Activated T-cell treated with anti-CD3 and anti-CD28 coated beads for 48 hours (primary cell): ENCODE measurements at places on chromosomes 5 and 9.

- no peak for DNase-seq
Observed at GRCh38 chr5:39201781-39202596, 17.4 kb downstream of the FYB1 start.

GRCh38 chr9:136970361-136970760 is 6.9 kb upstream of the PTGDS start:
- DNase-seq: no peak

DNA sequence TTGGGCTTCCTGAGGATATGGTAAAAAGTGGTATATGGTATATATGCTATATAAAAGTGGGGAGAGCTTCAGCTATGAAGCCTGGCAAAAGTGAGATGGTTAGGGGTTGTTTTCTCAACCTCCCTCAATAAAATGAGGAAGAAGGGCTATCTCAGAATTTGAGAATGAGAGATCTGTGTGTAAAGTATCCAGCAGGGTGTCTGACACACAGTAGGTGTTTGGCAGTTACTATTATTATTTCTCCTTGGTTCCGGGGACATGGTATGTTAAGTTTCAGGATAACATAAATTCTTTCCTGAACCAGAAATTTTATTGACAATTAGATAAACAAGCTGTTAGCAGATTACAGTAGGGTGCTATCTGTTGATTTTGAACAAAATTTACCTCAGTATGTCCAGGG is 94.1 kb downstream of the DENND1A start:
- DNase-seq: no peak

DNA sequence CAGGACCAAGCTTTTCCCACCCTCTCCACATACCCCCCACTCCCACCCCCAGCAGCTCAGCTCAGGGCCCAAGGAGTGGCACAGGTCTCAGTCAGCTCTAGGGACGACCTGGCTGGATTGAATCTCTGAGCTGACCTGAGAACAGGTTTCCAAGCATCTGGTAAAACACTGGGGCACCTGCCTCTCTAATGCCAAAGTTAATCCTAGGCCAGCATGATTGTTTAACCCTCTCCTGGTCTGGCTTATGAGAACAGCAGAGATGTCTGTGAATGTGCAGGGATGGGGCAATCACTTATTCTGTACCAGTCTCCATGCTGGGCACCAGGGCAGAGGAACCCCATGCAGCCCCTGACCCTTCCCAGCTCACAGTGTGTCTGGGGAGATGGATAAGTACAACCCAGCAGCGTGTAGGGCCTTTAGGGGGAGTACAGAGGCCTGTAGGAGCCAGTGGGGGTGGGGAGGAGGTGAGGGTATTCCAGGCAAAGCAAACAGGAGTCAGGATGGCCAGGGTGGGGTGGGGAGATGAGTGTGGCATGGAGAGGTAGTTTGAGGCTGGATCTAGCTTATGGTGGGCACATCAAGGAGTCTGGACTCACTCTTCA is 678 bp upstream of the KIF12 start:
- DNase-seq: no peak

- no peak for DNase-seq
Observed at GRCh38 chr5:127944125-127944524, 139.4 kb upstream of the SLC12A2 start.

DNA sequence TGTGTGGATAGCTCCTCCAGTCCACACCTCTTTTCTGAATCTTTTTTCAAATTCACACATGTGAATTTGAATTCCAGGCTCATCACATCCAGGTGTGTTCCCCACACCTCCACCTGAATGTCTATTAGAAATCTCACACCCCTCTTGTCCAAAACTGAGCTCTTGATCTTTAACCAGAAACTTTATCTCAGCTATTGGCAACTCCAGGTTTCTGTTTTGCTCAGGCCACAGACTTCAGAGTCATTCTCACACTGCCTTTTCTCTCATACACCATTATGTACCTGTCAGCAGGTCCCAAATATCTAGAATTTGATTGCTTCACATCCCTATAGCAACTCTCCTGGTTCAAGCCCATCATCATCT is 11.6 kb downstream of the NIPSNAP3B start:
- no peak for DNase-seq

DNA sequence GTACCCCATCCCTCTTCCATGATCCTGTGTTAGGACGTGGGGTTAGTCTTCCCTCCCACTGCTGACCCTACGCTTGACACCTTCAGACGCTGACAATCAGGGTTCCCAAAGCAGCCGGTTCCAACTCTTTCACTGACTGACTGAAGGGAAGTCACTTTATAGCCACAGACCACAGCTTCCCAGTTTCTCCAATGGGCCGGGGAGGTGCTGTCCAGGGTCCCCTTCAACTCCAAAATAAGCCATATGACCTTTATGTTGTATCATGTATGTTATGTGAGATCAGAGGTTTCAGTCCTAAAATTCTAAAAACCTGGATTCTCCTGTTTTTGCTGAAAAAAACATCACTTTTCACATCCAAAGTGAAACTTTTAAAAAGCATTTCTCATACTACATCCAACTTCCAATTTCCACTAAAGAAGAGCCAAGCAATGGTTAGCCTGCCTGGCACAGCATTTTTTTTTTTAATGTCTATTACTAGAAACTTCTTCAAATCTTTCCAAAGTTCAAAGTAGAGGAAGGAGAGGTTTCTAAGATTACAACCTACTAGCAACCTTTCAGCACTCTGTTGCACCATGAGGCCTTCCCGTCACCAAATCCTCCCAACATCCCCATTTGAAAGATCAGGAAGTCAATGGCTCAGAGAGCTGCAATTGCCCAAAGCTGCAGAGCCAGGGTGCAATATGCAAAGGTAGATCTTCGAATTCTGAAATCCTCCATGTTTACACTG is 5.2 kb downstream of the EPB41L4B start:
- DNase-seq: no peak

GRCh38 chr5:75405296-75405695 is 68.3 kb downstream of the HMGCR start:
- DNase-seq: no peak

- no peak for DNase-seq
Observed at GRCh38 chr5:42157215-42157614, 232.1 kb downstream of the FBXO4 start.

GRCh38 chr9:19050637-19051591 is 1.7 kb downstream of the RRAGA start:
- DNase-seq: no peak

GRCh38 chr9:124220946-124221451 is 36.8 kb upstream of the NEK6 start:
- no peak for DNase-seq

DNA sequence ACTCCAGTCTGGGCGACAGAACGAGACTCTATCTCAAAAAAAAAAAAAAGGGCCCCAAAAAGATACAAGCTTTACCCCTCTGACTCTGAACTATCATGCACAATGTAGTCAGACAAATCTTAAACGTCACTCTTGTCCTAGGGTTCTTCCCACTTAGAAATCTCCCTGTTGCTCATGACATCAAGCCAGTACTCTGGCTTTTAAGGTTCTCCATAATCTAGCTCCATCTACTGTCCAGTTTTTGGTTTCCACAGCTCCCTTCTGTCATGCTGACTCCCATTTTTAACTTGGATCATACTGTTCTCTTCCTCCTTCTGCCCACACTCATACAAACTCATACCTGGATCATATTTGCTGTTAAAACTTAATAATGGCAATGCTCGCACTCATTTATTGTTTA is 156.7 kb upstream of the TLX3 start:
- no peak for DNase-seq

DNA sequence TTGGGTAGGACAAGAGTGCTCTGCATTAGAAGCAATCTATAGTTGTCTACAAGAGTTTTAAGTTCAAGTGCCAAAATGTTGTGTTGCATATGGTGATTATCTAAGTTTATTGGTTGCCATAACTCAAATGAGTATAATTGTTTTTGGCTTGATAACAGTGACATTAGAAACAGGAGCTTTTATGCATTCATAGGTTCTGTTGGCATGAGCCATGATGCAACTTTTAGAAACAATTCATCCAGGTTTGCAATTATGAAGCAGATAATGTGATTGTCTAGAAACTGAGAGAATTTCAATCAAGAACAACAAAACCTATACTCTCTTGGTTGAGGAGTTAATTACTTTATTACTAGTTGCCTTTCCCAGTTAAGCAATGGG is 137.0 kb downstream of the PBX3 start:
- no peak for DNase-seq

DNA sequence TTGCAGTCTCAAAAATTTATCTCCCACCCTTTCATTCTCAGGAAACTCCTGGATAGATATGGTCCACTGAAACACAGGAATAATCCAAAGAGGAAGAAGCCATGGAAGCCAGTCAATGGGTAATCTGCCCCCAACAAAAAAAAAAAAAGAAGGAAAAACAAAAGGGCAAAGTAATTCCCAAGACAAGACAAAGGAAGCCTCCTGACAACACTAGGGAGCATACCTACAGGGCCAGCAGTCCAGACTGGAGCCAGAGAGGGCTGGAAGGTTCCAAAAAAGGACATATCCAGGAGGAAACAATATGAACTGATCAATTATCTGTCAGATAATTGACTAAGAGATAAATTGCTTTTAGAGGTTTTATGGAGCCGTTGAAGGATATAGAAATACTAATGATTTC is 12.9 kb downstream of the FNIP1 start:
- DNase-seq: no peak

DNA sequence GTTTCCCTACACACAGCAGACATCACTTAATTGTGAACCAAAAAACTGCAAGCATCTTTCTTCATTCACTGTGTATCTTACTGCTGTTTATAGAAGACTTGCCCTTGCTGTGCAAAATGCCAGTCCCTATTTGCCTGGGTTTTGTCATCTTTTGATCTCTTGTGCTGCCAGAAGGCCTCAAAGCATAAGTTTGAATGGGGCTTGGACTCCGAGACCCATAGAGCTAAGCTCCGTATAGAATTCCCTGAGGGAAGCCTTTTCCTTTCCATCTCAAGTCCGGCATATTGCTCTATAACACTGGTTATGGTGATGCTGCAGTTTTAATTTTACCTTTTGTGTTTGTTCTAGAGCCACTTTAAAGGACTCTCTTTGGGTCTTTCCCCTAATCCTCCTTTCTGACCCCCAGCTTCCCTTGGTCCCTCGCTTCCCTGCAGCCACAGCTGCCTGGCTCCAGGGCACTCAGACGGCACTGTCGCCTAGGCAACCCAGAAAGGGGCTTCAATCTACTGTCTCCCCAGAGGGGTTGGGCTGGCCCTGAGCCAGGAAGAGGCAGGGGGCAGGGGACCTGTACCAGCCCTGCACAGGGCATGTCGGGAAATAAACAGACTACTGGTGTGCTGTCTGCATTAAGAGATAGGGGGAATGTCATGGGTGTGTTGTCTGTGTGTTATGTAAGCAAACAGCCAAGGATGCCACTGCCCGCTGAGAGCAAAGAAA is 73.4 kb upstream of the MELK start:
- no peak for DNase-seq

- no peak for DNase-seq
Observed at GRCh38 chr5:173706700-173707099, 90.2 kb upstream of the BOD1 start.

- no peak for DNase-seq
Observed at GRCh38 chr5:159887050-159887449, 29.2 kb upstream of the ADRA1B start.

DNA sequence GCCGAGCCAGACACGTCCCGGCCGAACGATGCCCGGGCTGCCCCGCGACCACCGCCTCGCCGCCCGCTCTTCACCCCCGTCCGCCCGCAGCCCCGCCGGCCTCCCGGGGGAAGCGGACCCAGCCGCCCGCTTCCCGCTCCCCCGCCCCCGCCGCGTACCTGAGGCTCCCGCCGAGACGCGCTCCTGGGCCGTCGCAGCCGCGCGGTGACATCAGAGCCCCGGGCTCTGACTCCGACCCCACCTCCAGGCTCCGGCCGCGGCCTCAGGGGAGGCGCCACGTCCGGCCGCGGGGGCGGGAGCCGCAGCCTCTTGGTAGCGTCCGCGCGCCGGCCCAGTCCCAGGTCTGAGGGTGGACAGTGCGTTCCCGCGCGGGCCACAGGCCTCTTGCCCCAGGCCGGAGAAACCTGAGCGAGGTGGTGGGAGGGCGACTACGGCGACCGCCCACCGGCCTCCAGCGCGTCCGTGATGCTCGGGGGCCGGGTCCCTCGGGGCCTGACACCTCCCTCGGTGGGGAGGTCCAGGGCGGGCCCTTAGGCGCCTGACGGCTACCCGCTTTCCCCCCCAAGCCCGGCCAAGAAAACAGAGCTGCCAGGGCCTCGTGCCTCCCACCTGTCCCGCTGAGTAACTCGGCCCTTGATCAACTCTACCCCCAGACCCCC is at the start of gene SHROOM1:
TSS of gene SHROOM1 (minus strand) at position 212 of the 659 bp plus-strand sequence. CDS start 4,507 bp downstream, outside the sequence.
- no peak for DNase-seq

DNA sequence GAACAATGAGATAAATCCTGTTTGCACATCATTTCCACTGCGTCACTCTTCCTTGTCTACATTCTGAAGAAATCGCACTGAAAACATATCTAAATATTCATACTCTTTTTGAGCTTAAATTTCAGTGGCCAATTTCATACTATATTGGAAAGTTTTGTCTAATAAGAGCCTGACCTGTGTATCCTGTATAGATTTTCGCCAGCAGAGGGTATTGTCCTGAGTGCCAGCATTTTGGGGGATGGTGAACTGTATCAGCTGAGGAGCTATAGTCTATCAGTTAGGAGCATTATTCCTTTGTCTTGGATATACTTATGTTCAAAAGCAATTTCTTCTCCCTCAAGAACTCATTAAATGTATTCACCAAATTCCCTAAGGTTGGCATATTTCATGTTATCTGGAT is 102.3 kb downstream of the SEMA6A start:
- no peak for DNase-seq

DNA sequence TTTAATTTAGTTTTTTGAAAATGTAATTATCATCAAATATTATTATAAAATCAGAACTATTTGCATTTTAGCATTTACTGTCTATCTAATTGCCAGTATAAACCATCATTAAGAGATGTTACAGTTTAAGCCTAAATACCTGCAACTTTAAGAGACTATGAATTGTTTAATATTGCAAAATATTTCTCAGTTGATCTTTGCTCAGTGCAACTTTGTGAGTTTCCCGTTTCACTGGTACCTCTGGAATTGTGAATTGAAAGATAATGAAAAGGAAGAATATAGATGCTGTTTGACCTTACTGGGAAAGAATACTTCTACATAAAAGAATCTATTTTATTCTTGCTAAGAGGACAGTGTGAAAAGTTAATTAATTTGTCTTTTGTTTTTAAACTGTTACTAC is 30.2 kb upstream of the TMED7 start:
- DNase-seq: no peak

DNA sequence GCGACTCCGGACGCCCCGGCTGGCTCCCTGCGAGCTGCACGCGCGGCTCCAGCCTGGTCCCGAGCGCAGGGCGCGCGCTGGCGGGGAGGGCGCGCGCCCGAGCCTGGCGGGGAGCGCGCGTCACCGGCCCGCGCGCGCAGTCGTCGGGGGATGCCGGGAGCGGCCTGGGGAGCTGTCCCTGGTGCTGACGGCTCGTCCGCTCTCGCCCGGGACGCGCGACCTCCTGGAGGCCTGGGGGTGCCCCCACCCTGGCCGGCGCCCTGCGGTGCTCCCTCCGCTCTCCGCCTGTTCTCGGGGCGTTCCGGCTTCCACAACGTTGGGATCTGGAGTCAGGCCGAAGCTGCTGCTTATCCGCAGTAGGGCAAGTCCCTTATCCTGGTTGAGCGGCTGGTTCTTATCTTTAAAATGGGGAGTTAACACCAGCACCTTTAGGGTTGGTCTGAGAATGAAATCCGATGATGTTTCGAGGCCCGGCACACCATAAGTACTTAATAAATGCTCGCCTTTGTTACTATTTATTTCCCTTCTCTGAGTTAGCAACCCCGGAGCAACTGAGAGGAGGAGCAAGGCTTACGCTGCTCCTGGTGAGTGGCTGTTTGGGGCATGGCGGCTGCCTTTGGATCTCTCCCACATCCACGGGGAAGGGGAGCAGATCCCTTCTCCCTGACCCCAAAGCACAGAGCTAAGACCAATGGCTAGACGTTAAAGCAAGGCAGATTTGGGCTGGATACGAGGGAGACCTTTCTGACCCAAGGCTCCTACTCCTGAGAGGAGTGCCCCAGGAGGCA is at the start of gene FAM163B:
TSS of gene FAM163B (minus strand) at position 79 of the 788 bp plus-strand sequence. CDS start 29,166 bp downstream, outside the sequence.
- peak; percentile 34 for DNase-seq
